Articular chondrocyte of knee joint (primary cell): ENCODE measurements at places on chromosomes 3 and 15. TPM values are rescaled to one million over a fixed set of nuclear protein-coding genes. Genes with fewer than 3 reads are reported as not detected.

Gene SENP2
- 33.8 TPM in 2 replicates for total RNA-seq

Gene BCL2A1
- 0.43 and 1.7 TPM in 2 replicates for total RNA-seq

Gene SEMA3F
- 9.5 and 14.2 TPM in 2 replicates for total RNA-seq

Gene C2CD4A
- total RNA-seq, result 0.11 and 0.26 TPM in 2 replicates

Gene TIGIT
- not detected in 2 replicates for total RNA-seq

Gene LRRC49
- 20.3 and 22.2 TPM in 2 replicates for total RNA-seq

Gene ANKRD34C
- total RNA-seq, result not detected in 2 replicates

Gene DAZL
- 0.22 TPM in 1 of 2 replicates, not detected in the other for total RNA-seq

Gene ROBO1
- 39.1 and 44.1 TPM in 2 replicates for total RNA-seq

Gene LSMEM2
- 0.13 and 0.22 TPM in 2 replicates for total RNA-seq

Gene GOLIM4
- total RNA-seq, result 59.2 and 67.3 TPM in 2 replicates

Gene HYAL1
- total RNA-seq, result 14.5 and 15.5 TPM in 2 replicates

Gene WDR5B
- total RNA-seq, result 10.1 and 10.7 TPM in 2 replicates

Gene ZMYND10
- total RNA-seq, result 2.0 and 4.2 TPM in 2 replicates

Gene CFAP92
- total RNA-seq, result under 0.01 and 0.11 TPM in 2 replicates

Gene STRIT1
- total RNA-seq, result not detected in 2 replicates

Gene LRRC2
- total RNA-seq, result 10.5 and 18.0 TPM in 2 replicates

Gene CCDC39
- total RNA-seq, result 0.13 TPM in 1 of 2 replicates, not detected in the other

Gene SLC22A13
- 0.86 and 1.0 TPM in 2 replicates for total RNA-seq

Gene OCA2
- not detected in 2 replicates for total RNA-seq

Gene GPR27
- total RNA-seq, result 0.65 and 0.86 TPM in 2 replicates

Gene SYNM
- total RNA-seq, result 24.5 and 31.5 TPM in 2 replicates

Gene DUT
- 80.5 and 81.3 TPM in 2 replicates for total RNA-seq

Gene TIMP4
- total RNA-seq, result 12.2 and 17.6 TPM in 2 replicates

Gene TF
- 0.43 and 0.52 TPM in 2 replicates for total RNA-seq

Gene GORASP1
- 33.3 and 35.4 TPM in 2 replicates for total RNA-seq

Gene UCN2
- 0.13 and 0.22 TPM in 2 replicates for total RNA-seq

Gene KCNMB3
- total RNA-seq, result 1.3 and 2.9 TPM in 2 replicates

Gene IL17RD
- 4.2 and 5.4 TPM in 2 replicates for total RNA-seq

Gene EPHA3
- 0.26 and 0.54 TPM in 2 replicates for total RNA-seq

Gene PAK6
- not detected in 2 replicates for total RNA-seq

Gene CPNE9
- not detected in 2 replicates for total RNA-seq

Gene FANCD2OS
- not detected in 2 replicates for total RNA-seq

Gene KLHL6
- total RNA-seq, result under 0.01 TPM in 1 of 2 replicates, not detected in the other

Gene MYH15
- total RNA-seq, result 0.13 and 0.22 TPM in 2 replicates

Gene GANC
- 31.0 and 37.0 TPM in 2 replicates for total RNA-seq

Gene SH2D7
- total RNA-seq, result not detected in 2 replicates

Gene A4GNT
- not detected in 2 replicates for total RNA-seq

Gene NDN
- total RNA-seq, result 71.0 and 81.0 TPM in 2 replicates

Gene GP5
- total RNA-seq, result under 0.01 and 0.13 TPM in 2 replicates

Gene OR5K1
- total RNA-seq, result not detected in 2 replicates

Gene STX19
- total RNA-seq, result 0.13 TPM in 1 of 2 replicates, not detected in the other

Gene RTP3
- not detected in 2 replicates for total RNA-seq

Gene CFAP100
- total RNA-seq, result not detected in 2 replicates

Gene THRB
- total RNA-seq, result 1.6 and 2.1 TPM in 2 replicates

Gene CPEB1
- 30.2 and 36.4 TPM in 2 replicates for total RNA-seq

Gene NAALADL2
- 33.3 and 33.4 TPM in 2 replicates for total RNA-seq

Gene CLDN1
- 0.26 and 2.7 TPM in 2 replicates for total RNA-seq

Gene COLQ
- total RNA-seq, result 0.97 and 1.0 TPM in 2 replicates

Gene SHC4
- 2.5 and 2.7 TPM in 2 replicates for total RNA-seq

Gene RAB8B
- total RNA-seq, result 83.2 and 91.6 TPM in 2 replicates
